Fibroblast of lung (primary cell): ENCODE measurements at places on chromosomes 11 and 22.

DNA sequence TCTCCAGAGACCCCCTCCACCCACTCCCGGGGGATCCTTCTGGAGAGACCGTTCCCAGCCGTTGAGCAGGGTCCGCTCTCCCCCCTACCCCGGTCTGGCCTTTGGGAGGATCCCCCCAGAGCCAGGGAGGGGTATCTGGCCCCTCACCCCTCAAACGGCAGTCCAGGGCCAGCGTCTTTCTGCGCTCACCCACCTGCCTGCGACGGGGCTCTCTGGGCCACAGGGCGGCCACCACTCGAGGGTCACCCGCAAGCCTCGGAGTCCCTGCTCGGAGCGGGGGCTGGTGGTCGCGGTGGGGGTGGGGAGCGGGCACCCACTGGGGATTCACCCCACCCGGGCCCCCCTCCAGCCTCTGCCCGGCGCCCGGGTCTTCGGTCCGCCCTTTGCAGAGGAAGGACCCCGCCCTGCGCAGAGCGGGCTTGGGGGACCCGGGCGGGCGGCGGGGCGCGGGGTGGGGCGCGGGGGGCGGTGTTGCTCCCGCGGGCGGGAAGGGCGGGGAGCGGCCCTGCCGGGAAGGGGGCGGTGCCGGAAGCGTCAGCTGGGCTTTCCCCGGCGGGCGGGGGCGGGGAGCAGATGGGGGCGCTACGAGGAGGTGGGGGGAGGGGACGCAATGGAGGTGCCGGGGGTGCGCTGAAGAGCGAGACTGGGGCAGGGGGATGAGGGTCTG is 16.6 kb downstream of the CRELD2 start:
- peak; percentile 43 for DNase-seq

- no peak for DNase-seq
Observed at GRCh38 chr11:70824605-70825245, 426.4 kb downstream of the CTTN start.

- peak; percentile 79 for DNase-seq
Observed at GRCh38 chr11:36074941-36075431, 131.1 kb downstream of the LDLRAD3 start.

DNA sequence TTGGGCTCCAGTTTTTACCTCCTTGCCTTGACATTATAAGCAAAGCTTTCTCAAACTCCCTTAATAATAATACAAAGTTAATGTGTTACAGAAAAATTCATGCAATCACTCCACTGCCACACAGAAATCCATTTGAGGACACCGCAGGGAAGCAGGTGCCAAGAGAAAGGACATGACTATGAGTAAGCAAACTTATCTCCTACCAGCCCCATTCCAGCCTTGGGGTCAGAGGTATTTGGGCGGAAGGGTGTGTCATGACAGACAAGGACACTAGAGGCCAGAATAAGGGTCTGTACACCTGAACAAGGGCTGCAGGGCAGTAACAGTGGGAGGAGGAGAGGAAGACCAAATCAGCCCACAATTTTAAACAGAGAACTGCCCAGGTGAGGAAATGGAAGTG is 5.9 kb downstream of the GNG3 start:
- no peak for DNase-seq

- peak; percentile 44 for DNase-seq
Observed at GRCh38 chr11:113690619-113691569, 15.2 kb downstream of the TMPRSS5 start.

DNA sequence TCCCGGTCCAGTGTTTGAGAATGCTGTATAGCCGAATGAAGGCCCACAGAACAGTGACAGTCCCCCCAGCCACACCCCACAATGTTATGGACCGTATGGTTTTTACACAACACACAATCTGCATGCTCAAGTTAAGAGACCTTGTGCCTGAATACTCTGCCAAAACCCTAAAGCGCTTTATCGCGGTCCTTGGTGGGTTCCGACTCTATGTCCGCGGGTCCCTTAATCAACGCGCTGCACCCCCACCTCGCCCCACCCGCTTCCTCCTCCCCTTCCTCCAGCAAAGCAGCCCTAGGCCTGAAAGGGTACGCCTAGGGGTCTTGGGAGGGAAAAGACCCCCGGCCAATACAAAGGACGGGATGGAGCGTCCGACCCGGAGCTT is 442 bp downstream of the COPB1 start:
- no peak for DNase-seq
